ENCODE measurements at places on chromosomes 5 and 9. TPM values are rescaled to one million over a fixed set of nuclear protein-coding genes. Genes with fewer than 3 reads are reported as not detected.

GRCh38 chr5:78331523-78332080 lies 28.8 kb upstream of the SCAMP1 start:
- no peak for DNase-seq

DNA sequence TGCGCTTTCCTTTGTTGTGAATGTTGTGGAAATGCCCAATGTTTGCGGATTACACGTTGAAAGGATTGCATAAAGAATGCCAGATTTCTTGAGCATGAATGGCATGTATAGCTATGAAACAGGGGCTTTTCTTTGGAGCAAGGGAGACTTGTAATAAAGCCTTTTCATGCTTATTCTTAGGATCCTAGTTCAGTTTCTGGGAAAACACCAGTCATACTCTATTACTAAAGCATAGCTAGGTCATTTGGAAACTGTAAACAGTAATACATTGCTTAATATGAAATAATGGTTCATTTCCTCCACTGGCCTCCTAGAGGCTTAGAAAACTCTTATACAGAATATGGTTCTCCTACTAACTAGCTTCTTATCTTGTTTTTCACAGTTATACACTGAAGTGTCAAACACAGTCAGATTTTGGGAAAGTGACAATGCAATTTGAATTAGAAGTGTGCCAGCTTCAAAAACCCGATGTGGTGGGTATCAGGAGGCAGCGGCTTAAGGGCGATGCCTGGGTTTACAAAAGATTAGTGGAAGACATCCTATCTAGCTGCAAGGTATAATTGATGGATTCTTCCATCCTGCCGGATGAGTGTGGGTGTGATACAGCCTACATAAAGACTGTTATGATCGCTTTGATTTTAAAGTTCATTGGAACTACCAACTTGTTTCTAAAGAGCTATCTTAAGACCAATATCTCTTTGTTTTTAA lies 104.2 kb downstream of the MELK start:
- DNase-seq, result no peak

NOTCH1 gene
- 40.9 TPM for polyA plus RNA-seq

- DNase-seq, result no peak
Observed at GRCh38 chr9:35753466-35753865, 610 bp downstream of the MSMP start.

QRFP gene
- 0.36 TPM for polyA plus RNA-seq

GFPT2 gene
- 4.8 TPM for polyA plus RNA-seq

DNA sequence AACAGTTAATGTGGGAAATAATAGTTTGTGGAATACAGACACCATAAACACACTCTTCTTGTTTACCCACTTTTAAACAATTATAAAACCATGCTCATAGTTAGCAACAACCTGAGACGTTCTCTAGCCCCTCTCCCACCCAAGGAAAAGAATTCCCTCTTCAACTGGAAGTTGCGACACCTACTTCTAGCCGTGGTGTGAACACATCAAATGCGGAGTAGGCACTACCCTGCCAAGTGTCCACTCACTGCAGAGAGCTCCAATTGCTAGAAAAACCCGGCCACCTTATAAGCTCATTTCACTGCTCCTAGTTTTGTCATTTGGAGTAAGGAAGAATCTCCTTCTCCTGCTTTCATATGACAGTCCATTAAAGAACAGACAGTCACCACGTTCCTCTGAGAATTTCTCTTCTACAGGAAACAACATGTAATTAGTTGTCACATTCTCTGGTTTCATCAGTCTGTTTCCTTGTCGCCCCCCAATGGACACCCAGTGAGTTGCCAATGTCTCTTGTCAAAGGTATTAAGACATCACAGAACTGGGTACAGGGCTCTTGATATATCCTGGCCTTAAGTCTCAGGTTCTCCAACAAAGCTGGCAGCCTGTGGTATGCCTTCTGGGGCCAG lies 47.3 kb downstream of the PRLR start:
- DNase-seq, result no peak

CDC25C gene
- polyA plus RNA-seq, result 8.4 TPM

CDX1 gene
- polyA plus RNA-seq, result 0.69 TPM

GAS1 gene
- 59.5 TPM for polyA plus RNA-seq

Measured in renal cortex interstitium (tissue), 15 donors.